Stimulated activated CD8-positive, alpha-beta memory T cell treated with anti-CD3 and anti-CD28 coated beads, Interleukin-7, amount 100 ng/mL, for 1 hour (primary cell): ENCODE measurements at places on chromosomes 1 and 21.

GRCh38 chr1:109158433-109158832 lies 44.5 kb downstream of the ELAPOR1 start:
- no peak for DNase-seq

DNA sequence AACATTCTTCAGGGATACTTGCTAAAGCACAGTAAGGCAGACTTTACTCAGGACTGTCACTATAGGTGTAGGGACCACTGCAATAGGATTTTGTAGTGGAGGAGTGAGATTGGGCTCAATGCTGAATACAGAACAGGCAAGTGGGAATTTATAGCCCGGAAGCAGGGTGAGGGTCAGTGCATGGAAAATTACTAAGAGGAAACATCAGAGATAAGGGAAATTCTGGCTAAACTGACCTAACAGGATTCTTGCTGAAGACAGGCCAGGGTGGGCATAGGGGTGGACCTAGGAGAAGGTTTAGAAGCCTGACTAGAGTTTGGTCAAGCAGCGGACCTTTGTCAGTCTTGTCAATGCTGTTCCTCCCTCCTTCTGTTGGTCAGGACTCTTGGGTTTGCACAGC lies 20.8 kb upstream of the ZNF362 start:
- DNase-seq, result no peak

DNA sequence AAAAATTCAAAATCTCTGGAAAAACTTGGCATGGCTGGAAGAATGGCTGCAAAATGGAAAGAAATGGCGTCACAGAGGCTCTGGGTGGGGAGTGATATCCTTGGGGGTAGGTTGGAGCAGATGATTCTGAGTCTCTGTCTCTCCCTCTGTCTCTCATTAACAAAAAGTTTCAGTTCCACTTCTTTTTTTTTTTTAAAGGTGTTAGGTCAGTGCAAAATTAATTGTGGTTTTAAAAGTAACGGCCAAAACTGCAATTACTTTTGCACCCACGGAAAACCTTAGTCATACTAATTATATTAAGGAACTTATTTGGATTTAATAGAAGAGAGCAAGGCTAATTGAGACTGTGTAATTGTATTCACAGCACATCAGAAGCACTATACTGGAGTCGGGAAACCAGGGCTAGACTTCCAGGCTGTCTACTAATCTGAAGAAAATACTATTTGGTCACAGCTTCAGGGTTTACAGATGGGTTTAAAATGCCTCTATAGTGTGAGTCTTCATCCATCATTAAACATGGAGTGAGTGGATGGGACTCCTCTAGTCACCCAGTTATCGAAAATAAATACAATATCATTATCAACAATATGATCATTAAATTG lies 289.1 kb upstream of the PLD5 start:
- no peak for DNase-seq

GRCh38 chr1:237139732-237140131 lies 97.7 kb downstream of the RYR2 start:
- no peak for DNase-seq

- DNase-seq, result no peak
These were observed 44.5 kb downstream of the LRRC53 start for GRCh38 chr1:74467786-74468377.

DNA sequence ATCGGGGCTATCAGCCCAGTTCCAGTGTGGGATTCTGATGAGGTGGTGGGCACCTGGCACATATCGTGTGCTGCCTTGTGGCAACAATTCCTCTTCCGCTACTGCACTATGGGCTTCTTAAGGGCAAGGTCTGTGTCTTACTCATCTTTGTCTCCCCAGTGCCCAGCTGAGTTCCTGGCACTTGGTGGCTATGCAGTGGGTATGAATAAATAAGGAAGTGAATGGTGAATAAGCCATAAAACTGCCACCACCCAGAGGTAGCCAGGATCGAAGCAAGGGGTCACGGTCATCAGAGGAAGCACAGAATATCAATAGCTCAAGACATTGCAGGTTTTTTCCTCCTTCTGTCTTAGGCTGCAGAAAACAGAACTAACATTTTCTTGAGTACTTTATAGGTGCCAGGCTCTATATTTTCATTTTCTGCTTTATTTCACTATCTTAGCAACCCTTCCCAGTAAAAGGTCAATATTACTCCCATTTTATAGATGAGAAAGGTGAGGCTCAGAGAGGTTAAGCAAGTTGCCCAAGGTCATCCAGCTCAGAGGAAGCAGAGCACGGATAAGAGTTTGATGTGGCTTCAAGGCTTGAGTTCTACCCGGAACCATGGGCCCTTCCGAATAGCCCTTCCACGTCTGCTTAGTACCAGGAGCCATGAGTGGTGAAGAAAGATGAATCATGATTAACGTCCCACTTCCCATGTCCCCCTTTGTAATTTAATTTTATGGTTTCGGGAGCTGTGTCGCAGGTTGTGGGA lies 10.2 kb downstream of the C1orf94 start:
- no peak for DNase-seq

- DNase-seq, result no peak
These were observed 482.8 kb downstream of the DISC1 start for GRCh38 chr1:232109391-232109790.

- DNase-seq, result no peak
These were observed 18.8 kb downstream of the SLC26A9 start for GRCh38 chr1:205924460-205924790.

GRCh38 chr1:145992502-145992936 lies 3.9 kb downstream of the TXNIP start:
- DNase-seq, result no peak

- no peak for DNase-seq
These were observed 6.6 kb downstream of the FMO1 start for GRCh38 chr1:171254859-171255258.

DNA sequence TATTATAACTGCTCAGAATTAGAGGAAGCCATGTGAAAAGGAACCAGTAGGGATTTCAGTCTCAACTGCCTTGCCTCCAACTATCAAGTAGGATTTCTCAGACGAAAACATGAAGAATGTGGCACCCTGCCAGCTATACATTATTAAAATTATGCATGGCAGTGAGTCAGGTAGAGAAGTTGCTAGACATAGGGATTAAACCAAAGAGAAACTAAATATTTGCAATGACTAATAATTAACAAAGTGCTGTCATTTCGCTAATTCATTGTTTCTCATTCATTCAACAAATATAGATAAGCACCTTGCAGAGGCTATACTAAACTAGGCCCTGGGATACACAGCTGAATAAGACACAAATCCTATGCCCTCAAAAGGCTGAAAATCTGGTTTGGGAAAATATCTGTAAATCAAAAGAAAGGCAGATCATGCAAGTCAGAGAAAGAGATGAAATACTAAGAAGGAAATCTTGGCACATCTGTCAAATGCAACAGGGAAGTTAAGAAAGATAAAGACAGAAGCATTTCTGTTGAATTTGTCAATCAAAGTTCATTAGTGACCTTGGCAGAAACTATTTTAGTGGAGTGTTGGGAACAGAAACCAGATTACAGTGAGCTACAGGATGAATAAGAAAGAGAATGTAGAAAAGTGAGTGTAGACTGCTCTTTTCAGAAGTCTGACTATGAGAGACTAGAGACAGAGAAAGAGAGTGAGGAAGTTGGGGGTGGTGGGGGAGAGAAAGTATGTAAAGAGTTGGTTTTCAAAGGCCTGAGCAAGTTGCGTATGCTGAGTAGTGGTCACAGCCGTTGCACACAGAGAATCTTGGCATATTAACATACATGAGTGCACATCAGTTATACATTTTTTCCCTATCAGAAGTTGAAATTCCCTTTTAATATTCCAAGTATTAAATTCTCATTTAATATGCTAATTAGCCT lies 14.7 kb upstream of the NBPF11 start:
- no peak for DNase-seq
